ENCODE measurements at places on chromosomes 2 and 18. TPM values are rescaled to one million over a fixed set of nuclear protein-coding genes. Genes with fewer than 3 reads are reported as not detected.

Gene TUBA3D
- not detected for total RNA-seq

DNA sequence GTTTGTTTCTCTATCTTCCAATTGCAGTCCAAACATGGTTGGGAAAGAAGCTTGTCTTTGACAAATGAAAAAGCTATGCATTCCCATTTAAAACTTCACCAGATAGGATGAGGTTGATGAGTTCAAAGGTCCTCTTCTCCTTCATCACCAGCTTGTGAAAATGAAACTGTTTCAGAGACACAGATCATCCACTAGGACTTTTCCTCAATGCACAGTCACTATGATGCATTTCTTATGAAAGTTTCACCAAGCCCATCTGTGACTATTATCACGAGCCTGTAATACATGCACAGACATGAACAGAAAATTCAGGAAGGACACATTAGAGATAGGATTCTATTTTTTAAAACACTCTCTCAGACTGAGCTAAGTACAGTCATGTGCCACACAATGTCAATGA lies 644.4 kb downstream of the PLCL1 start:
- DNase-seq = no peak

DNA sequence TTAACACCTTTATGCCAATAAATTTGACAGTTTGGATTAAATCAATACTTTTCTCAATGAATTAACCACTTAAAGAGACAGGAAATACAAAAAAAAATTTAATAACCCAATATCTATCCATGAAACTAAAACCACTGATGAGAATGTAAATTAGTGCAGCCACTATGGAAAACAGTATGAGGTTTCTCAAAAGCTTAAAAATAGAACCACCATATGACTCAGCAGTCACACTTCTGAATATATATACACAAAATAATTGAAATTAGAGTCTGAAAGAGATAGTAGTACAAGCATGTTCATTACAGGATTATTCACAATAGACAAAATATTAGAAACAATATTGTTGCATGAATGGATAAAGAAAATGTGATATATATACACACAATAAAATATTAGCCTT lies 382.1 kb upstream of the SETBP1 start:
- no peak for DNase-seq

DNA sequence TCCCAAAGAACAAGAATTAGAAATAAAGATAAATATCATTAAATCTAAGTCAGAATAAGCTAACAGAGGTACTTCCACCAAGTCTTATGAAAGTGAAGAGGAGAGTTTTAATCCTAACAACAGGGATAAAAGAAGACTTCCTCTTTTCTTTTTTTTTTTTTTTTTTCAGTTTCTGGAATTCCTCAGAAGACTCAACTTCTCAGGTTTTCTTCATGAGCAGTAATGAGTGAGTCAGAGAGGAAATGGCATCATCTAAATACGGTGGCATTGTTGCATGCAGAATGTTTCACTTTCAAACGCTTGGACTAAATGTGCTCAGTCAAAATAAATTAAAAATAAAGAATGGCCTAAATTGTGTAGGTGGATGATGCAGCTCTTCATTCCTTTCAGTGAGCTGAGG lies 45.6 kb upstream of the ARHGAP15 start:
- DNase-seq = no peak

Gene APCDD1
- total RNA-seq = 10.7 TPM

- no peak for DNase-seq
Observed at GRCh38 chr18:63480476-63480875, 3.7 kb downstream of the SERPINB5 start.

- DNase-seq = peak; percentile 50
Observed at GRCh38 chr2:20128506-20129330, 77.3 kb upstream of the LAPTM4A start.

DNA sequence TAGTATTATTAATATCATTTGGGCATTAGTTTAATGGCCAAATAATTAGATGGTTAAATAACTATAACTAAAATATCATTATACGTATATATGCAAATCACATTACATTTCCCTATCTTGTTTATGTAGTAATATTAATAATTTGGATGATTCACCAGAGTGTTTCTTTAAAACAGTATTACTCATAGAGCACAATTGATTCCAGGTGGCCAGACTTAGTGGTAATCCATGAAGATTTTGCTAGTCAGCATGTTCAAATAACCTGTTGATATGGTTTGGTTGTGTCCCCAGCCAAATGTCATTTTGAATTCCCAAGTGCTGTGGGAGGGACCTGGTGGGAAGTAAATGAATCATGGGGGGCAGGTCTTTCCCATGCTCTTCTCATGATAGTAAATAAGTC lies 782.3 kb downstream of the LRP1B start:
- no peak for DNase-seq

- no peak for DNase-seq
Observed at GRCh38 chr2:123513351-123513750, 511.7 kb upstream of the CNTNAP5 start.

DNA sequence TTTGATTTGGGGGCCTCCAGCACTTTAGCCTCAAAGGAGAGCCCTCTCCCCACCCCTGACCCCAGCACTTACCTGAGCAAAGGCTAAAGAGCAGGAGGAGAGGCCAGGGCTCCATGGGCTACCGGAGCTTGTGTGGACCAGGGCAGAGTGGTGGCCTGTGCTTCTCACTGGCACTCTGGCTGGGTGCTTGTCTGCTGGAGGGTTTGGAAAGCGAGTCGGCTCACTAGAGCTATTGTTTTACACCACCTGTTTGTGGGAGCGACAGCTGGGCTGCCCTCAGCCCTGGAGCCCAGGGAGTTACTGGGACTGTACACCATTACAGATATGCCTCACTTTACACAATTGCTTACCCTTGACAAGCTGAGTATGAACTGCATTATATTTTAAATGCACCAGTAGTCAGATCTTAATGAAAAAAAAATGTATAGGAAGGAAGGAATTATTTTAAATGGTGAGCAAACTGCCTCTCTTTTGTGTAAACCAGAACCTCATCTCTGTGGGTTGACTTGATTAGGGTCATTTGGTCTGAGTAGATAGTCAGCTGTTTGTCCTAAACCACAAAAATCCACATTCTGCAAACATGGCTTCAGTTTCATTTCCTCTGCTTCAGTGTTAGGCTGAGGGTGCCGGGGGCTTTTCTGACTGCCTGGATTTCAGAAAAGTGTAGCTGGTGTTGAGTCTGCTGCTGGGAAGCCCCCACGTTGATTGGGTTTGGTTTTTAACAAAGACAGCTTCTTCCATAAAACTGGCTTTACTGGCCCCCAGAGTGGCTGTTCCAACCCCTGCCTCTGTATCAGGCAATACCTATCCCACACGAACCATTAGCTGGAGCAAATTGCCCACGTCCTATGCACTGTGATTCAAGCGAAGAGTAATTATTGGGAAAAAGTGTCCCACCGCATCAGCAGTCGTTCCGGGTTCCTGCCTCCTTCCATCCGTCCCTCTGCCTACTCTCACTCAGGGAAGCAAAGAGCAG lies at the start of gene CHRNA1:
Gene CHRNA1, minus strand, starts transcription at position 193 of the 976 bp plus-strand sequence. Its CDS starts 78 bp downstream, at position 115.
- DNase-seq = no peak

DNA sequence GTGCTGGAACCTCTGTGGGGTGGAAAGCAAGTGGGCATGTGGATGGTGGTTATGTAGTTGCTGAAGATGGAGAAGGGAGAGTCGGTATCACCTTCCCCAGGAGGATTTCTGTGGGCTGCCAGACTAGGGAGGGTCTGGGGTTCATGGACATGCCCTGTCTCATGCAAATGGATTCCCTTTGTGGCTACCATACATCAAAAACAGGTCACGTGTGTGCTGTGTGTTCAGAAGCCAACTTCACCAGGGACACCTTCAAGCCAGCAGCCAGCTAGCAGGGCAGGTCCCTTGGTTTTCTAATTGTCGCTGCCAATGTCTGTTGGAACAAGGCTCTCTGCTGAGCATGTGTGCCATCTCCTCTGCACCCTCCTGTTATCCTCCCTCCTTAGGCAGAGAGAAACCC lies 155.2 kb downstream of the ATP9B start:
- no peak for DNase-seq

Gene AQP12A
- total RNA-seq = 20.5 TPM

Gene SPIRE1
- 9.0 TPM for total RNA-seq

- DNase-seq = no peak
Observed at GRCh38 chr2:69805887-69806286, 23.6 kb upstream of the GMCL1 start.

Gene PXDN
- 20.0 TPM for total RNA-seq

GRCh38 chr2:16726147-16726546 lies 60.5 kb upstream of the CYRIA start:
- no peak for DNase-seq

Gene MYO7B
- total RNA-seq = 159 TPM

GRCh38 chr18:7878265-7879211 lies 311.4 kb downstream of the PTPRM start:
- no peak for DNase-seq

GRCh38 chr2:30721241-30721640 lies 86.0 kb downstream of the CAPN13 start:
- peak; percentile 5 for DNase-seq

Gene CETN1
- total RNA-seq = not detected

Gene KRTCAP3
- 147 TPM for total RNA-seq

Gene LMAN2L
- total RNA-seq = 24.7 TPM

- DNase-seq = peak; percentile 56
Observed at GRCh38 chr2:198296665-198297308, 492.4 kb downstream of the PLCL1 start.

GRCh38 chr18:58005885-58006523 lies 38.0 kb upstream of the NEDD4L start:
- no peak for DNase-seq

DNA sequence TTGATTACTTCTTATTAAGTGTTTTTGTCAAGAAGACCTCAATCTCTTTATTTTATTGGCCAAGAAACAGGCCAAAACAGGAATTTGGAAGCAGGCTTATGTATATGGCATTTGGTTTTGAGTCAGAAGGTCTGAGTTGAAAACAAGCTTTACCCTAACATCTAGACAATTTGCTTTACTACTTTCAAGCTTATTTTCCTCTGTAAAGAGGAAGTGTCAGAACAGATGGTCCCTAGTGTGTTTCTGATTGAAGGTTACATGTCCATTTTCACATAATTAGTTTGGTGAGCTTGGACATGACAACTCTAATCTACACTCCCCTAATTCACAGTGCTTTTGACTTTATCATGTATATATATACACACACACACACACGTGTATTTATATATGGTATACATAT lies 19.8 kb upstream of the MAP4K4 start:
- DNase-seq = no peak

DNA sequence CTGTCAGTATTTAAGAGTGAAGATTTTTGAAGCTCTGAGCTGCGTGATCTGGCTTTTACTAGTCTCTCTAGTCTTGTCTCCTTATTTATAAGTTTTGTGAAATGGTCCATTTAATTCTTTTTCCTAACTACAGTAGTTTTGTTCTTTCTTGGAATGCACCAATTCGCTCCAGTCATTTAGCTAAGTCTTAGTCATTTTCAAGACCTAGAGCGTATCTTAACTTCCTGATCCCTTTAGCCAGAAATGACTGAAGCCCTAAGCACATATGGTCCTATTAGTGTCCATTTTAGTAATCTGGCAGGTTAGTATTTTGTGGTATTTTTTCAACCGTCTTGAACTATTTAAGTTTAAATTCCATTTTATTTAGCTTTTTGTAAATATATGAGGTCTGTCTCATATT lies 3.6 kb downstream of the BIRC6 start:
- no peak for DNase-seq

GRCh38 chr18:11849841-11850634 lies 1.2 kb upstream of the CHMP1B start:
- peak; percentile 58 for DNase-seq

GRCh38 chr2:162915858-162916257 lies 77.3 kb upstream of the KCNH7 start:
- no peak for DNase-seq

DNA sequence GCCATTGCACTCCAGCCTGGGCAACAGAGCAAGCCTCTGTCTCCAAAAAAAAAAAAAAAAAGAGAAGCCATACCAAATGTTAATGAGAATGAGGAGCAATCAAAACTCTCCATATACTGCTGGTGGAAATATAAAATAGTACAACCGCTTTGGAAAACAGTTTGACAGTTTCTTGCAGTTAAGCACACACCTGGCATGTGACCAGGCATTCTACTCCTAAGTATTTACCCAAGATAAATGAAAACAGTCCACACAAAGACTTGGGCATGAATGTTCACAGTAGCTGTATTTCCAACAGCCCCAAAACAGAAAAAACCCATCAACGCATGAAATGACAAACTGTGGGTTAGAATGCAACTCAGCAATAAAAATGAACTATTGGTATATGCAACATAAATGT lies 76.0 kb upstream of the ST8SIA5 start:
- no peak for DNase-seq

GRCh38 chr18:934518-935133 lies 30.0 kb downstream of the ADCYAP1 start:
- no peak for DNase-seq

DNA sequence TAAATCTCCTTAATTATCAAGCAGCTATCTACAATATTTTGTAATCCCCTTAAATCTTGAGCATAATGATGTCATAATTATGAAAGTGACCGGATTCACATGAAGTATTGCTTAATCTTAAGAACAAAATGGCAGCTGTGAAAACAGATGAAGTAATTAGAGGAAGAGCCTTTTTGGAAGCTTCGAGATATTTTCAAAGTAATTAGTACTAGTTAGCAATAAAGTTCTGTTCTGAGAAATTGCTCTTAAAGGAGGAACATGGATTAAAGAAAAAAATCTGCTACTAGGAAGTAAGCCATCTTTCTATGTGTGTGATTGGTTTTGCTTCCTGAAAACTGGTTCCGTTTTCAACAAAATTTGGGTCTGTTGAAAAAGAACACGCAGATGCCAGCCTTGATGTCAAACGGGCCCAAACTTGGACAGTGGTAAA lies 18.3 kb downstream of the CLUL1 start:
- no peak for DNase-seq

- DNase-seq = no peak
Observed at GRCh38 chr18:56167366-56167765, 471.0 kb downstream of the TXNL1 start.

GRCh38 chr2:144459937-144460336 lies 60.0 kb downstream of the ZEB2 start:
- no peak for DNase-seq

DNA sequence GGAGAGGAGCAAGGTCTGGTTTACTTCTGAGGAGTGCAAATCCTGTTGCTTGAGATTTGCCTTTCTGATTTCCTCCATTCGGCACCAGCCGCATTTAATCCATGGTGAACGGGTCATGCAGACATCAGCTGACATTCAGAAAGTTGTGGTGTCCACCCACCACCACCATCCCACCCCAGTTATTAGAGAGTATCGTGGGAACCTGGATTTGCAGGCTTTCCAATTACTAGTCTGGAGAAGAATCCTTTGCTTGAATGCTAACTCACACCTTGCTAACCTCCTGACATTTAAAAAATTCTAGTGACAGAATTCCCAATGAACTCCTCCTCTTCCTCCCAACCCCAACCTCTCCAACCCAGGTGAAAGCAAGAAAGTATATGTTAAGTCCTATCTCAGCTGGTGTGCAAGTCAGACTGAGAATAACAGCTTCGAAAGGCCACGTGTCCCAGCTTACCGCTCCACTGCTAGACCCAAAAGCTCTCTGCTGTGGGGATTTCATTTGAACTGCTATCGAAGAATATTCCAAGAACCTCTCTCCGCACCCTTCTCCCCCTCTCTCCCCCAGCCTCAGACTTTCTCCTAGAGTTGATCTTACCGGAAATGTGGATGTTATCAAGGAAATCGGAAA lies 17.7 kb downstream of the BCL11A start:
- no peak for DNase-seq

Gene ABCG5
- not detected for total RNA-seq
